ENCODE measurements at places on chromosomes 2 and 18. TPM values are rescaled to one million over a fixed set of nuclear protein-coding genes. Genes with fewer than 3 reads are reported as not detected.
A peak's percentile ranks its signal among the peaks of the same experiment; 100 is the strongest.

GRCh38 chr2:239584986-239585385 lies 184.2 kb upstream of the HDAC4 start:
- DNase-seq: no peak

DNA sequence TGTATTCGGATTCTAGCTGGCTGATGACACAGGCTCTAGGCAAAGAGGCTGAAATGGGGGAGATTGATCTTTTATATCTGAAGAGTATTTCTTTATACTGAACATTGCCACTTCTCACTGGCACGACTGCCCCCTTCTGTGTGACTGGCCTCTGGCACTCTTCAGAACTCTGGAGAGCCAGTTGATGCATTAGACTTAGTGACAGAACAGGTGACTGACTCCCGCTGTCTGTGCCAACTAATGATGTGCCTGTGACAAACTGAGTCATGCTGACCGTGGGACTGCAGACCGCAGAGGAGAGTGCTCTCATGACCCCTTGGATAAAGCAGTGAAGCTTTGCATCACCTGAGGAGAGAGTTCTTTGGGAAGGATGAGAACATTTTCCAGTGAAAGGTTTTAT lies 14.4 kb downstream of the MGAT5 start:
- DNase-seq: no peak

GRCh38 chr2:197828464-197829135 lies 24.2 kb downstream of the PLCL1 start:
- DNase-seq: no peak

DNA sequence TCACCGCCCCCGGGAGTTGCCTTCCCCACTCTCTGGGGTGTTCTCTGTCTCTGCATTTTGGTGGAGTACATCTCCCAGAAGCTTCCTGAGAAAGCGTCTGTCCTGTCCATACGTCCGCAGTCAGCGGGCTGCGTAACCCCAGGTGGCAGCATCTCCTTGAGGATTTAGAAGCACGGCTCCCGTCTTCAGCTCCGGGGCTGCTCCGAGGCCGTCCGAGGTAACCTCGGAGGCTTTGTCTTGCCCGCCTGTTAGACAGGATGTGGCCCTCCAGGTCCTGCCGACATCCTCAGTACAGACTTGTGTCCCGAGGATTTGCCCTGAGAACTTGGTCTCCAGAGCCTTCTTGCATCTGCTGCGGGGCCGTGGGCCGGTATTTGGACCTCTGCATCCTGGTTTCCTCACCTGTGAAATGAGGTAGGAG lies 58.4 kb downstream of the CTDP1 start:
- DNase-seq: no peak

- DNase-seq: no peak
Measured at GRCh38 chr2:10260130-10260529, 42.6 kb upstream of the HPCAL1 start.

- DNase-seq: peak; percentile 57
Measured at GRCh38 chr2:149538138-149538833, 49.3 kb downstream of the MMADHC start.

DNA sequence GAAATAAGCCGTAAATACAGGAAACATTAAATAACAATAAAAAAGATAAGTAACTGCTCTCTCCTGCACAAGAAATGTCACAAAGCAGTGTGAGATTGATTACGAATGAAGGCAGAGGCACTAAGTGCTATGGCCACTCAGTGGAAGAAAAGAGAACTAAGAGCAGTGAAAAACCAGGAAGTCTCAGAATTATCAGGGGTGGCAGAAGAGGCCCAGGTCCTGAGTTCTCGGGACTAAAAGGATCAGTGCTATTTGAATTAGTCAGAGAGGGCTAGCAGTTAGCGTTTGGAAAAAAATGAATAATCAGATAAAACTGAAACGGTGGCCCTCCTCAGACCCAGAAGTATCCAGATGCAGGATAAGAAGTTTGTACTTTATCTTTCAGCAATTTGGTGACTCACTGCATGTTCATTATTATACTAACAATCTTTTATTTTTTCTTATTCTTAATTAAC lies 367.1 kb downstream of the ZEB2 start:
- no peak for DNase-seq

- DNase-seq: peak; percentile 92
Measured at GRCh38 chr2:233210843-233211547, 40.5 kb upstream of the ATG16L1 start.

GRCh38 chr2:69789175-69789721 lies 40.2 kb upstream of the GMCL1 start:
- DNase-seq: no peak

DNA sequence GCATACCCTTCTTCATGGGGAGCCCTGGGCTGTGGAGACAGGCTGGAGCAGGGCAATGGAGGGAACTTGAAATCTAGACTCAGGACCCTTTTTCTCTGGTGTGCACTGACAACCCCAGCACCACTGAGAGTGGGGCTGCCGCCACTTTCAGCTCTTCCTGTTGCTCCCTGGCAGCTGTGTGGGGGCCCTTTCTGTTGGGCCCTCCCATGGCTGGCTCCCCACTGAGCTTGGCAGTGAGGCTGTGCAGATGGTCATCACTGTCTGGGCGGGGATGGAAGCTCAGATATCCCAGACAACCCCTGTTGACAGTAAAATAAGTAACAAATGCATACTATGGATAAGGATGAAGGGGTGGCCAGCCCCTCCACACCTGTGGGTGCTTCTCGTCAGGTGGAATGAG lies 6.7 kb downstream of the MYO7B start:
- DNase-seq: peak; percentile 20

DNA sequence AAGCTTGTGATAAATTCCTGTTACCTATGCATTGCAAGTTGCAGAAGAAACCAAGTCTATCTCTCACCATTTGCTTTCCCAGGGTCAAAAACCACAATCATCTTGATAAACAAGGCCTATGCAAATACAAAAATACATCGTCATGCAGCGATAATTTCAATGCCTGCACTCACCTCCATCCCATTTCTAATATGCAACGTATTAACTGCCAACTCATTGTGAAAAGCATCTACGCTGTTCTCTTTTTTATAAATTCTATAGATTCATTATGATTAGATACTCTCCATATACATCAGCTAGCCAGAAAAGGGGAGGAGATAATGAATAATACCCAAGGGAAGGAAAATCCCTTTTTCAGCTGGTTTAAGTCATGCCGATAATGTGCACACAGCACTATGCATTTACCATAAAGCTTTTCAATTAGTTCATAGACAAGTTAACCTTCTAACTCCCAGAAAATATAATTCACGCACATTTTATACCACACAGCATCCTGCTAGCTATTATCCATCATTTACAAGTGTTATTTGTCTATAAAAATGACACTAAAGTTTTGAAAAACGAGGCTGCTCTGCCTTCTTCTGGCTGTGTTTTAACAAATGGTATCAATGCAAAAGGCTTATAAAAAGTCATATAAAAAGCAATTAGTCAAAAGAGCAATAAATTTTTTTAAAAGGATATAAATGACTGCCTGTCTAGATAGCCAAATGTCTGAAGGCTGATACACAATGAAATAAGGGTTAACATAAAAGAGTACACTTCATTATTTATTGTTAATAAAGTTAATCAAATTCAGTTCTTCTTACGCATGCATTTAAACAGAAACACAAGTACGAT lies 77.6 kb downstream of the AFF3 start:
- DNase-seq: no peak

- DNase-seq: peak; percentile 98
Measured at GRCh38 chr2:55839182-55839819, 84.3 kb downstream of the EFEMP1 start.

- DNase-seq: no peak
Measured at GRCh38 chr2:172623249-172623965, 67.5 kb downstream of the PDK1 start.

DNA sequence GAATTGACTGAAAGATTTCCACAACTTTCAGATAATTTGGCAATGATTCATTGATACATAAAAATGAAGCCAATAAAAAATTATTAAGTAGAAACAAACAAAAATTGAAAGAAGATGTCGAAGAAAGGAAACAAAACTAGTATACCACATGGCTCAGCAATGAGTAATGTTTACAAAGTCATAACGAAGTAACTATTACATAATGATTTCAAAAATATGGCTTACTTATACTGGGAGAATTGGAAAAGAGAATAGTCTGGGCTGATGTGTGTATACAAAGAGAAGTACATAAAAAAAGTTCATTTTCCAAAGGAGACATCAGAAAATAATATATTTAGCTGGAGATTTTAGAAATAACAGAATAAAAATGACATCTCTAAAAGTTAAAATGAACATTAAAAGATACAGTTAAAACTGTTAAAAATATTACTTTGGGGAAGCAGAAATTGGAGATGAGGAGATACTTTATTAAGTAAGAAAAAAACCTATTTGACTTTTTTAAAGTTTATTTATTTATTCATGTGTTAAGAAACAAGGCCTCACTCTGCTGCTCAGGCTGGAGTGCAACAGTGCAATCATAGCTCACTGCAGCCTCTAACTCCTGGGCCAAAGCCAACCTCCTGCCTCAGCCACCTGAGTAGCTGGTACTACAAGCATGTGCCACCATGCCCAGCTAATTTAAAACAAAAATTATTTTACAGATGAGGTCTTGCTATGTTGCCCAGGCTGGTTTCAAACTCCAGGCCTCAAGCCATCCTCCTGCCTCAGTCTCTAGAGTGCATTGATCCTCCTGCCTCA lies 409.7 kb upstream of the PIK3C3 start:
- no peak for DNase-seq

The CDH19 gene
- not detected for total RNA-seq

The NAT8 gene
- not detected for total RNA-seq

The CTNNA2 gene
- total RNA-seq: not detected

The SYT4 gene
- total RNA-seq: not detected

The VAMP5 gene
- total RNA-seq: 7.4 TPM
